Cardiac muscle cell (in vitro differentiated cells and primary cell): ENCODE measurements at places on chromosomes 11 and 22. TPM values are rescaled to one million over a fixed set of nuclear protein-coding genes. Genes with fewer than 3 reads are reported as not detected.
A peak's percentile ranks its signal among the peaks of the same experiment; 100 is the strongest.

- no peak for DNase-seq
Observed at GRCh38 chr11:44542372-44542771, 23.1 kb upstream of the CD82 start.

DNA sequence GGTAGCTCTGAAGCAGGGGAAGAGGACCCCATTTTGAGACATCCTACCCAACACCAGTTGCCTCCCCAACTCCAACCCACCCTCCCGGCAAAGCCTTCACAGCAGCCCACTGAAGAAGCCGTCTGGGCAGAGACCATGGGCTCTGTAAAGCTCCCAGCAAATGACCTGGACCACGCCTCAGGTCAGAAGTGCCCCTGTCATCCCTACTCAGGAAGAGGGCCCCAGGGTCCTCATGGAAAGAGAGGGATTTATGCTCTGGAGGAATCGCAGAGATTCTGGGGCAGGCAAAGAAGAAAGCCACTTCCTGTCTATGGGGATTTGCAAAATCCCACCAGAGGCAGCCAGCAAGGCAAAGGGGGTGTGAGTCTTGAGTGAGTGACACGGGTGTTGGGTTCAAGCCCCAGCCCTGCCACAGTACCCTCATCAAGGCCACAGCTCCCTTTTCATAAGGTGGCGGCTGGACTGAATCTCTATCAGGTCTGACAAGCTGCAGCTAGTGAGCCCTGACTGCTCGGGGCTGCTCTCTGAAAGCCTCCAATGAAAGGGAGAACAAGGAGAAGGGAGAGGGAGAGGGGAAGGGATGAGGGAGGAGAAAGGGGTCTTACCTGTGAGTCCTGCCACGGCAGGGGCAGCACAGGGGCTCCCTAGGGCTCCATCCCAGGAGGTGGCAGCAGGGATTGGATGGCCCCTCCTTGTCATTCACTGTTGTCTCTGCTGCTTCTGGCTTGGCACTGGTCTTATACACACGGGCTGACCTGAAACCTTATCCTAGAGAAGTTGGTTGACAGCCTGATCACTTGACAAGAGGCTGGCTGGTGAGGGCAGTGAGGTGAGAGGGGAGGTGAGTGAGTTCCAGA lies at the start of gene UCP3:
Gene UCP3 (minus strand): TSS at position 713 of the 857 bp plus-strand sequence. CDS start 2,043 bp downstream, outside the sequence.
- peak; percentile 35 for DNase-seq

DNA sequence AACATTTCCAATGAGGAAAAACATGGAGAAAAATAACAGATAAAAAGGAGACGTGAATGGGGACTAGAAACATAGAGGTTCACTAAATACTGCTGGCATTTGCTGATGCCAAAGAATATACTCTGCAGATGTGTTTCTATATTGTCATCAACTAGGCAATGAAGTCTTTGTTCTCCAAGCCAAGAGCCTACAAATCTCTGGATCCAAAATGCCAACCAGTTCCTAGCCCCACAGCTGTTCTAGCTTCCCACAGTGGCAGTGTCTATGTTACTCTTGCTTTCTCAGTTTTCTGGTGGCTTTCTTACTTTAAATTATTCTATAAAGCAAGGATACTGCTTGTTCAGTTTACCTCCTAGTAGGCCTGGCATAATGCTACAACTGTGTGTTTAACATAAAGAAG lies 977.9 kb upstream of the CCDC90B start:
- no peak for DNase-seq

DNA sequence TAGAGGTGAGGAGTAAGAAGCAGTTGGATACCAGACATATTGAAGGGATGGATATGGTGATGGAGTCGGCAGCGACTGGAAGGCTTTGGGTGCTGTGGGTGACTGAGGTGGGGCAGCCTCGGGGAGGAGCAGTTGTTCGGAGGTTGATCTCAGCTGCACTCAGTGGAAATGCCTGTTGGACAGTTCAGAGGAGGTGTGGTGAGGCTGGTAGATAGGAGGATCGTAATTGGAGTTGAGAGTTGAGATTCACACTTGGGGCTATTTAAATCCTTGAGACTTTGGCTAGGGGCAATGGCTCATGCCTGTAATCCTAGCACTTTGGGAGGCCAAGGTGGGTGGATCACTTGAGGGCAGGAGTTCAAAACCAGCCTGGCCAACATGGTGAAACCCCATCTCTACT lies 6.9 kb downstream of the OTUB1 start:
- DNase-seq, result no peak

TRIM77 gene
- not detected in 2 replicates for total RNA-seq

GRCh38 chr11:65338676-65339075 lies 5.0 kb downstream of the DPF2 start:
- no peak for DNase-seq

GRCh38 chr11:82832983-82833382 lies 67.2 kb downstream of the PRCP start:
- DNase-seq, result no peak

DNA sequence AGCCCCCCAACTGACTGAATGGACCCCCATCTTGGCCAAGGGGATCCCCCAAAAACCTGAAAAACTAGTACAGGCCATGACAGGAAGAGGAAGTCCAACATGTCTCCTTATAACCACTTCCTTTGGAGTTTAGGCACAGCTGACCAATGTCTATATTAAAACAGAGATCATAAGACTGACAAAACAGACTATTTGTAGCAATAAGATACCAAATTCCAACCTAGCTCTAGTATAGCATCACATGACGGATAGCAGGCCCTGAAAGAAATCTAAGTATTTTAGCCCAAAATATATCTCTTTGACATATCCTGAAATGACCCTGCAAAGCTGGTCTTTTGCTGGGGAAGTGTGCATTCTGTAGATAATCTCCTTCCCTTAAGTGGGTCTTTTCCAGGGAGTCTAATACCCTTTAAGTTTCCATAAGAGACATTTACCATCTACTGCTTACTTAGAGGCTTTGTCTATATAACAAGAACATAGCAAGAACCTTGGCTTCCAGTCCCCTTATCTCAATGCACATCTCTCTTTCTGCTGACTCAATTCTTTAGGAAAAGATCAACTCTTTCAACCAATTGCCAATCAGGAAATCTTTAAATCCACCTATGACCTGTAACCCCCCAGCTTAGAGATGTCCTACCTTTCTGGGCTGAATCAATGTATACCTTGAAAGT lies 34.9 kb upstream of the ACER3 start:
- no peak for DNase-seq

GRCh38 chr11:78227921-78228320 lies 39.2 kb downstream of the USP35 start:
- DNase-seq, result no peak

GRCh38 chr11:13210424-13210823 lies 67.2 kb upstream of the BMAL1 start:
- DNase-seq, result peak; percentile 85
